Activated CD4-positive, alpha-beta T cell treated with anti-CD3 and anti-CD28 coated beads for 24 hours (primary cell): ENCODE measurements at places on chromosomes 2 and 18.

GRCh38 chr2:166487171-166487570 is 6.9 kb downstream of the SCN7A start:
- no peak for DNase-seq

GRCh38 chr2:63842149-63843061 is 709 bp downstream of the UGP2 start:
- no peak for DNase-seq

GRCh38 chr18:78622907-78623541 is 356.6 kb upstream of the SALL3 start:
- no peak for DNase-seq

DNA sequence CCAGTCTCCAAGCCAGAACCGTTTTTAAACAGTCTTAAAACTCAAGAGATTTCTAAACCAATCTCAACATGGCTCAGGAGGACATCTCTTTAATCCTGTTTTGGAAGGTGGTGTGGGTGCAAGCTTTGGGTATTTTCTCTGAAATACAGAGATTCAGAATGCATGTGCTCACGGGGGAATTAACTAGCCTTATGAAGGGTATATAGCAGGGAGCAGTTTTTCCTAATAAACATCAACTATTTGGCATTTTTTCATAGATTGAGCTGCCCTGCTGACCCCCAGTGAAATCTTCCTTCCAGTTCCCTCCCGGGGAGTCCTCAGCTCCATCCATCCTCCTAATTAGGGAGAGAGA is 122.6 kb downstream of the SMAD7 start:
- no peak for DNase-seq

DNA sequence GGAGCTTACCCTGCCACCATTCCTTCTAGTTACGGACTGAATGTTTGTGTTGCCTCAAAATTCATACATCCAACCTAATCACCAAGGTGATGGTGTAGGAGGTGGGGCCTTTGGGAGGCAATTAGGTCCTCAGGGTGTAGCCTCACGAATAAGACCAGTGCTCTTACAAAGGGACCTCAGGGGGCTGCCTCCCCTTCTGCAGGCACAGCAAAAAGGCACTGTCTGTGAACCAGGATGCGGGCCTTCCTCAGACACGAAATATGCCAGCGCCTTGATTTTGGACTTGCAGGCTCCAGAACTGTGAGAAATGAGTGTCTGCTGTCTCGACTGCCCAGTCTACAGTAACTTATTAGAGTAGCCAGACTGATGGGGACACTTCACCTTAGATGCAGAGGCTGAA is 150.4 kb upstream of the HDAC4 start:
- no peak for DNase-seq

- DNase-seq, result no peak
Measured at GRCh38 chr2:2640818-2641217, 309.7 kb upstream of the MYT1L start.

DNA sequence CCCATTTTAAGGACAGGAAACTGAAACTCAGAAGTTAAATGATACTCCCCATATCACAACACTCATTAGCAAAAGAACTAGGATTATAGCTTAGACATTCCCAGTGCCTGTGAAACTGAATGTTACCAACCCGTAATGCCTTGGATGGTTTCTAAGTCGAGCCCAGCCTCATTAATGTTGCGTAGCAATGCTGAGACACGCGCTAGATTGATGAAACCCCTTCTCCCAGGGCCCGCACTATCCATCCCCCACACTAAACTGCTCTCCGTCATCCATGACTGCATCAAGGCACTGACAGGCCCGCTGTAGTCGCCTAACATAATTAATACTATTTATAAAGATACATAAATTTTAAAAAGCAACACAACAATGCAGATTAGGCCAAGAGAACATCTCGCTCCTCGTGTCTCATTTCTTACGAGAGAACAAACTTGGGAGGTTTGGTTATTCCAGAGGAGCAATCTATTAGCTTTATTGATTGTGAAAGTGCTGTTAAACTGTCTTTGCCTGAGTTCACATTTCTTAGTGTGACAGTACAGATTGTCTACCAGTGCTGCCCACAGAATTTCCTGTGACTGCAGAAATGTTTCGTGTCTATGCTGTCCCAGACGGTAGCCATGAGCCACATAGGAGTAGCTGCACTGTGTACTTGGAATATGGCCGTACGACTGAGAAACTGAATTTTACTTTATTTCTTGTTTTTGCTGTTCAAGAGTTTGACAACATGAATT is 312.2 kb upstream of the RAB12 start:
- no peak for DNase-seq

GRCh38 chr2:215280326-215280725 is 31.5 kb upstream of the ATIC start:
- no peak for DNase-seq

- no peak for DNase-seq
Measured at GRCh38 chr2:230425377-230425776, 9.4 kb downstream of the SP100 start.

GRCh38 chr2:196759378-196759706 is 40.1 kb downstream of the GTF3C3 start:
- no peak for DNase-seq

GRCh38 chr2:241935774-241936173 is 66.2 kb downstream of the RTP5 start:
- DNase-seq, result no peak

DNA sequence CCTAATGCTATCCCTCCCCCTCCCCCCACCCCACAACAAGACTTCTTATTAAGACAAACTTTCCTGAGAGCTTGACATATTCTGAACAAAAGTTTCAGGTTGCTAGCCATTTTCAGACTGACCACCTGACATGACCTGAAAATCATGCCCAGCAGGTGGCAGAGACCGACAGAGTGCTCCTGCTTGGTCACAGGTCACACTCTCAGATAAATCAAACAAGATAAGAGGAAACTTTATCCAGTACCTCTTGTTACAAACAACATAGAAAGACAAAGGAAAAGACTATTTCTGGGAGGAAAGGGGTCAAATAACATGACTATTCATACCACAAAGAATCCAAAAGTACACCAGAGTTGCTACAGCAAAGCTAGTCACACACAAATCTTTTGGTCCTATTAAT is 107.4 kb downstream of the TMEM200C start:
- DNase-seq, result no peak

DNA sequence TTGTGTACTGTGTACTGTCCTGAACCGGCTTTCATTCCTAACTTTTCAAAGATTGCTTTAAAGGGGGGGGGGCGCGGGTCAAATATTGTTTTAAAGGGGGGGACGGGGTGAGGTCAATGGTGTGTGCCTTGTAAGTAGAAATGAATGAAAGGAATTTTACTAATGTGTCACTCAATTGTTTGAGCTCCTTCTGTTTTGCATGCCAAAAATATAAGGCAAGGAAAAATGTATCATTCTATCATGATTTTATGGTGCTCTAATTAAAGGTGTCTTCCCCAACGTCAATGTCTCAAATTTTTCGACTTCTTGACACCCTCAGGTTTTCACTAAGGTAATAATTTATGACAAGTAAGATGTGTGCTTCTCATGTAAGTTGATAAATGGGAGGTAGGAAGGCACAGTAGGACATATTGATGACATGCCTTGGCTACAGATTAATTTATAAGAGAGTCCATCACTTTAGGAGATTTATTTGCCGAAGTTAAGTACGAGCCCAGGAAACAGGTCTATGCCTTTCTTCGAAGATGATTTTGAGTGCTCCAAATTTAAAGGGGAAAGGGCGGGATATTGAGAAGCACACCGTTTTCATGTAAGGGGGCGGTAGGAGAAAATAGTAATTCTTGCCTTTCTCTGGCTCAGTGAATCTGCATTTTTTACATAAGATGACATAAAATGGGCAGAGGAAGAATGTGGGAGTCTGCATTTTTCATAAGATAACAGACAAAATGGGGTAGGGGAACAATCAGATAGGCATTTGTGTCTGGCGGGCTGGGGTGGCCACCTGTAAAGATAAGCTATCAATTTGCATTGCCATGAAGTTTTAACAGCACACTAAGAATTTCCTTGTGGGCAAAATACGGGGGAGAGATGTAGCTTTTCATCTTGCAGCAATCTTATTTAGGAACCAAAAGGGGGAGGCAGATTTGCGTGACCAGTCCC is 1.2 kb upstream of the TRAPPC8 start:
- no peak for DNase-seq

- DNase-seq, result no peak
Measured at GRCh38 chr2:19357402-19358241, 801 bp downstream of the OSR1 start.

GRCh38 chr18:80213182-80213581 is 34.1 kb downstream of the PARD6G start:
- DNase-seq, result no peak

- DNase-seq, result no peak
Measured at GRCh38 chr18:59604877-59605276, 92.3 kb downstream of the CCBE1 start.

GRCh38 chr18:79387615-79388014 is 8.1 kb upstream of the NFATC1 start:
- no peak for DNase-seq

DNA sequence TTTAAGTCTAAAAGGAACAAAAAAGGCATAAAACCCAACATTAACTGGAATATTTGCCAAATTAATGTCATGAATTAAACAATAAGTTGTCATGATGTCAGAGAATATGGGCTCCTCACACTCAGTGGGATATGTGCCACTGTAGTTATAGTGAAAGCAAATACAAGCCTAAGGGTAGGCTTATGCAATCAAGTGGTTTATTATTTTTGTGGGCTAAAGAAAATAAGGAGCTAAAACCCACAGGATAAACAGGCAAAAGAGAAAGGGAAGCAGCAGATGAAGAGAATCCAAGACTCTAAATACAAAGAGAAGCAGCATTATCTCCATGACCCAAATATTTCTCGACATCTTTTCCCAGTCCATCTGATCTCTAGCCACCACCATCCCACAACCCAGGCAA is 17.5 kb downstream of the YWHAQ start:
- no peak for DNase-seq

- DNase-seq, result no peak
Measured at GRCh38 chr18:77896586-77897252, 647.1 kb downstream of the GALR1 start.

GRCh38 chr2:160247296-160248035 is 47.4 kb upstream of the ITGB6 start:
- no peak for DNase-seq

- no peak for DNase-seq
Measured at GRCh38 chr2:49225126-49225525, 70.8 kb upstream of the FSHR start.

DNA sequence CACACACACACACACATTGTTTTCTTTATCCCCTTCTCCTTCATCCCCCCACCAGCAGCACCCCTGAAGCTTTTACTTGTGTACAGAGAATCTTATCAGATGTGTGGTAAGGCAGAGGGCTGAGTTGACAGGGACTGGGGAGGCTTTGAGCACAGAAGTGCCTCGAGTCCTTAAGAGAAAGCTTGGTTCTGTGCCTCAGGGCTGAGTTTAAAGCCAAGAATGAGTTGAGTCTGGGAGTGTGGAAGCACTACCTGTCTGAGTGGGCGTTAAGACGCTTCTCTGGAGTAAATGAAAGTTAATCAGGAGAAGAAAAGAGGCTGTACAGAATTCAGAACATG is 2.7 kb downstream of the ID2 start:
- DNase-seq, result no peak

DNA sequence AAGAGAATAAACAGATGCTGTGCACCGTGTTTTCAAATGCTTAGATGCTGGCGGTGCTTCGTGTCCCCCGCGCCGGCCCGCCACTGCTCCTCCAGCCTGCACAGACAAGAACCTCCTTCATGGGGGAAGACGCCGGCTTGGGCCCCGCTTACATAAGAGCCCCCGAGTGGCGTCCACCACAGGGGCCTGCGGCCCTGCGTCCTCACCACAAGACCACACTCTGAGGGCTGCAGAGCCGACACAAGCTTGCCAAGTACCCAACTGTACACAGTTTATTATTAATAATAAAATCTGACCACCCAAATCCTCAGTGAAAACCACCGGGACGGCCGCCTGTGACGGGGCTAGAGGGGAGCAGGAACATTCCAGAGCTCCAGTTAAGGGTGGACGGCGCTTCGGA is 232.2 kb downstream of the HDAC4 start:
- no peak for DNase-seq

DNA sequence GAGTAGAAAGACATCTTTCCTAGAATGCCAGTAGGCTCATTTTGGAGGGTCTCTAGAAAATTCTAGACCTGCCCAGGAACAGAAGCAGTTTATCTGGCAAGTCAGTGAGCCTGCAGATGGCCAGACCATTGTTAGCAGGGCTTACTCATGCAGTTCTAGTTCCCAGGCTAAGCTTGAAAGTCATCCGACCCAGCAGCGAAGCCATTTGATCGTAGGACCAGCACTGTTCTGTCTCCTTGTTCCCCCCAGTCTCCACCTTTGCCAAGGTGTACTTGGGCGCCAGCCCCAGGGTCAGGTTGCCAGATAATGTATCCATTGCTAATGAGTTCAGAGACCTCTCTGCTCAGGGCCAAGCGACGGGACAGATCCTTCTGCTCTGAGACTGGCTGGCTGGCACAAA is 70.1 kb downstream of the EPAS1 start:
- DNase-seq, result no peak

DNA sequence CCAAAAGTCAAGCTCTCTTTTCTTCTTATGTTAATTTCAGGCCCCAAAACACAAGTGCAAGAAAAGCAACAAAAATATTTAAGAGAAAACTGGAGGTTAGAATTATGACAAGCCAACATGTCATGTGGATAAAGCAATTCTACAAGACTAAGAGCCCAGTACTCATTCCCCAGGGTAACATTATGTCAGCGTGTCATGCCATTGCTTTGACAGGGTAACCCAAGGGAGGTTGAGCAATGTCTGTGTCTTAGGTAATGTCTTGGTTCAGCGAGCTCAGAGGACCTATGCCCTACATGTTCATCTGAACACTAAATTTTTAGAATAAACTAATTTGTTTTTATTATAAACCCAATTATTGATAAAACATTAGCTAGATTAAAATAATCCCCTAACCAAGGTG is 173.2 kb upstream of the ZNF804A start:
- no peak for DNase-seq

GRCh38 chr2:216932863-216933548 is 73.1 kb upstream of the TNP1 start:
- DNase-seq, result no peak

- no peak for DNase-seq
Measured at GRCh38 chr2:8984855-8985254, 18.6 kb downstream of the MBOAT2 start.

DNA sequence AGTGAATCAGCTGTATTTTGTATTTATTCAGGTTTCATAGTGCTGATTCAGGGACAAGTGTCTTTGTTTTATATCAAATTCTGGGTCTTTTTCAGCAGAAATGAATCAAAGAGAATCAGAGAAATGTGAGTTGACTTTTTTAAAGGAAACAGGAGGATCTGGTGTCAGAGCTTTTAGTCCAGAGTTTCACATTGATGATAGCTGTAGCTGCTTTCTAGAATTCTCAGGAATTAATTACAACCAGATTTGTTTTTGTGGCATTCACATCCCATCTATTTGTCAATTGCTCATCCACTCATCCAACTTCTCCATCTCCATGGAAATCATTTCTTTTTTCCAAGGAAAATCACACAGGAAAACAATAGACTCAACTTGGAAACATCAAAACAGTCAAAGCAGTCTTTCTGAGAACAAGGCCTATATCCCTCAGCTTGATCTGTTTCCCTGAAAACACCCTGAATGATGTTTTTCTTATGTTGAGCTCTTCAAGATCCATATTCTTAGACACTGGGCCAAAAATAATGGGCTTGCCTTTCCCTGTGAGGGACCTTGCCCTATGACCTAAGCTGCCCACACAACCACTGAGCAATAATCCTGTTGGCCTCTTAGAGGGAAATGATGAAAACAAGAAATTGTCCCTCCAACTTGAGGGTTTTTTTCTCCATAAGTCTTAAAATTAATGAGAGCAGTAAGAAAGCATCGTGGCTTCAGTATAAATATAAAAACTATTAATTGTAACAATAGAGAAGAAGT is 249.5 kb upstream of the FN1 start:
- DNase-seq, result no peak

GRCh38 chr2:17962876-17963275 is 84.4 kb downstream of the KCNS3 start:
- DNase-seq, result no peak
